ENCODE measurements at places on chromosomes 11 and 22.

DNA sequence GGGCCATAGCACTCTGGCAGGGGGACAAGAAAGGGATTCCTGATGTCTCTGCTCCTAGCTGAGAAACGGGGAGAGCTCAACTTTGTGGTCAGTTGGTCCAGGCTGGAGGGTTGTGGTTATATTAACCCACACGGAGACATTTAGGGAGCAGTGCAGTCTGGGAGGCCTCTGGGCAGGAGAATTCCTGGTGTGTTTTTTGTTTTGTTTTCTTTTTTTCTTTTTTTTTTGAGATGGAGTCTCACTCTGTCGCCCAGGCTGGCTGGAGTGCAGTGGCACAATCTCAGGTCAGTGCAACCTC lies 88.0 kb upstream of the SHISAL1 start:
- no peak for DNase-seq

DNA sequence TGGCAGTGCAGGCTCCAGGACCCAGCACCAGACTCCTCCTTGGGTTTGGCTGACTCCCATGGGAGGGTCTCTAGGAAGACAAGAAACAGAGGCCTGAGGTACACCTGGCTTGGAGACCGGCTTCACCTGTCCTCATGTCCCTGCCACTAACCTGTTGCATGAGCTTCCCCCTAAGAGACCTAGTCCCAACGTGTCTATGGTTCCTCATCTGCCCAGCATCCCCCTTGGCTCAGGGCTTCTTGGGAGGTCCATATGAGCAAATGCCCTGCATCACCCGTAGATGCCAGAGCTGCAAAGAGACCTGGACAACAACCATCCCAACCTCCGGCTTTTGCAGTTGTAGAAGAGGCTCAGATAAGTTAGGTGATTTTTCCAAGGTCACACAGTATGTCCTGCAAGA lies 123.5 kb downstream of the BUD13 start:
- no peak for DNase-seq

DNA sequence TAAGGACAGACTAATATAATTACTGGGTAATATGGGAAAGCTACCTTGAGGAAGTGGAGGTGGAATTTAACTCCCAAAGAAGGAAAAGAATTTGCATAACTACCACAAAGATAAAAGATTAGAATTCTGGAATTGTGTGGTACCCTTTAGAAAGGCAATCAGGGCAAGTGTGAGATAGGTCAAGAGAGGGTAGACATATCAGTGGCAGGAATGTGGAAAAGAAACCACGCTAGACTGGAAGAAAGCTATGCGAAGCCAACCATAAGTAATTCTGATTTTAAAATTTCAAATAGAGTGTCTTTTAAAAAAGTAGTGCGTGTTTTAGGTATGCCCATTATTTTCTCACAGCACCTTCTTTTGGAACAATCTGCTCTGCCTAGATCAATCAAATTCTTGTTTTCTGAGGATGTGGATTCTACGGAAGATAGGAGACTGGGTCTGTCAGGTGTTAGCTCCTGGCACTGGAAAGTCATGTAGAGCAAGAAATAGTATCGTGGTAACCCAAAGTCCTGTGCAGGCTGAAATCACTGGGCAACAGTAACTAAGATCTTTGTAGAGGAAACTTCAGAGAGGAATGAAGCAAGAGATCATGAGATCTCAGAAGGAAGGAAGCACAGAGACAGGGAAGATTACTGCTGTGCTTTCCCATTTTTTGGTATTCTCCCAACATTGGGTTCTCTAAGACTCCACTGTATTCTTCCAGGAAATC lies 111.3 kb upstream of the MTMR2 start:
- DNase-seq: no peak

DNA sequence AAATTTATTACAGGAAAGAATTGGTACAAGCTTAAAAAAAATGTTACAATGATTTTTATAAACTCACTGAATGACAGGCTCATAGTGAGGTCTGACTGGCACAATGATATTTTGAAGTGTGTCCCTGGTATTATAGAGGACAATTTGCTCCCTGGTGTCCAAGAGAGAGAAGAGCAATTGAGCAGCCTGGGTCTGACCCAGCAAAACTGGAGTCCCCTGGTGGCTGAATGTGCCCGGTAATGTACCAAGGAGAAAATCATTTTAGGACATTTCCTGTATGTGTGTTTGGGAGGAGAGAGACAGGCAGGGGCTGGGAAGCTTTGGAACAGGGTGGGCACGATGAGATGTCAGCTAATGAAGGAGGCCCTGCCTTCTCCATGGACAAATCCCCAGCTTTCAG lies 125.3 kb downstream of the APOL5 start:
- peak; percentile 38 for DNase-seq

DNA sequence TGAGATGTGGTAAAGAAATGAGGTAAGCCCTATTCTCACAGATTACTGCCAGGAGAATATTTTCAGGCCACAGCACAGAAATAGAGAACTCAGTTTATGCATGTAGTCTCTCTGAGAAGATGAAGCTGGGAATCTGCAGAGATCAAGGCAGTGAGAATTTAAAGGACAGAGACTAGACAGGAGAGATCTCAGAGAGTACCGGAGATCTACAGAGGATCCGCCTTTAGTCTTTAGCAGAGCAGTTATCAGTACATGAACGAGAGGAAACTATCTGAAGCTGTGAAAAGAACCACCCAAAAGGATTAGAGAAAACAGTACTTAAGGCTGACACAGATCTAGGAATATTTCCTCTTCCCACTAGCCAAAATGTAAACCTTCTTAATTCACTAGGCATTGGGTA lies 101.5 kb downstream of the DLG2 start:
- DNase-seq: no peak

DNA sequence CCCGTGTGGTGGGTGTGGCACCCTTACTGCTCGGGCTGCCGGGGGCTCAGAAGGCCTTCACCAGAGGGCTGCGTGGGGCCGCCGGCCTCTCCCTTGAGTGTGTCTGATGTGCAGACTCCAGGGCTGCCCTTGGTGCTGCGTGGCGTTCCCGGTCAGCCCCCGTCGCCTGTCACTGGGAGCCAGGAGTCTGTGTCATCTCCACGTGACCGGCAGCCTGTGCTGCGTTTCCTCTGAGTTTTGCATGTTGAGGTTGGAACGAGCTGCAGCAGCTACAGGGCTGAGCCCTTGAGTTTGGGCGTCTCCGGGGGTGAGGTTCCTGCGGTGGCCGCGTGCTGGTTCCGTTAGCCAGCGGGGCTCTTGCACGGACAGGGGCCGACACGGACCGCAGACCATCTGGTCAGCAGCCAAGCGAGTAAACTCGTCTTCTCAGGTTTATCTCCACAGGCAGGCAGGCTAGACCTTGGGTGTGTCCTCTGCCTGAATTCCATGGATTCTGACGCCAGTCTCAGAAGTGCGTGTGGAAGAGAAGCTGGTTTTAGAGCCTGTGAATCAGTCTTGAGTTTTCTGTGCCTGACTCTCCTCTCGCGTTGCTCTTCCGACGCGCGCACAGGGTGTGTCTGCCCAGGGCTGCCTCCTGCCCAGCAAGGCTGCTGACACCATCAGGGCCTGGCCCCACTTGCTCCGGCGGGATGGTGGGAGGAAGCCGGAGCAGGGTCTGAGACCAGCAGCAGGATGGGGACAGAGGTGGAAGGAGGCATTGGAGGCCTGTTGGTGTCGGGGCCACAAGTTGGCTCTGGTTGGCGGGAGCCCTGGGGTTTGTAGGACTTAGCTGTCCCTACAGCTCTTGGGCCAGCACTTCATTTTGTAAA lies 10.5 kb downstream of the PTDSS2 start:
- no peak for DNase-seq
